ENCODE measurements at places on chromosomes 16 and 17.

- no peak for DNase-seq
Measured at GRCh38 chr17:74848656-74849399, 10.9 kb downstream of the GRIN2C start.

DNA sequence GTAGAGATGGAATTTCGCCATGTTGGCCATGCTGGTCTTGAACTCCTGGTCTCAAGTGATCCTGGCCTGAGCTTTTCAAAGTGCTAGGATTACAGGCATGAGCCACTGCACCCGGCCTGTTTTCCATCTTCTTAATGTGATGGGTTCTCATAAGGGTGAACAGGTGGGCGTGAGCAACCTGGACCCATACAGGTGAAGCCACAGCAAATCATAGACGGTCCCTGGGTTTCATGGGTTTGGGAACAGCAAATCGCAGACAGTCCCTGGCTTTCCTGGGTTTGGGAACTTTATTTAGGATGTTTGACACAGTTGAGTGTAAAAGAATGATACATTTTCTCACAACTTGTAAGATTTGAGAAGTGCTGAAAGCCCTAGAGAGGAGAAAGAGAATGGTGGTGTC, 12.9 kb upstream of the MEIOB start:
- no peak for DNase-seq

- no peak for DNase-seq
Measured at GRCh38 chr17:8076502-8077266, 10.8 kb downstream of the ALOX12B start.

DNA sequence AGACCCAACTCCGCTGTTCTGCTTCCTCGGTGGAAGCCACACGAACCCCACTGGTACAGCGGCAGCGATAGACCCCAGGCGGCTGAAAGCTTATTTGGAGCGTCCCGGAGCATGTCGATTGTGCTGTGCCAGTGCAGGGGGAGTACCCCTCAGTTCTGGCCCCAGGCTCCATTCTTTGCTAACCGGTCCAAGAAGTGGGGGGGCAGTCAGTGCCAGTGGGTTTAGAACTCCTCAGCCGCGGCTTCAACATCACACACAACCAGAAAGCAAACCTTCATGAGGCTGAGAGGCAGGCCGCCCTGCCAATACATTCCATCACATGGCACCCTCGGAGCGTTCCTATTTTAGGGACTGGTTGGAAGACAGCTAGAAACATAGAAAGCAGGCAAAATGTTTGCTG, 1.7 kb upstream of the MNT start:
- DNase-seq: no peak

- no peak for DNase-seq
Measured at GRCh38 chr17:63086483-63087185, 120.6 kb downstream of the TANC2 start.

- DNase-seq: no peak
Measured at GRCh38 chr17:77025781-77026180, 115.0 kb upstream of the SEC14L1 start.

Measured in cortex of kidney (tissue), 1 donor.